Suppressor macrophage (primary cell): ENCODE measurements at places on chromosomes 12 and 14.

DNA sequence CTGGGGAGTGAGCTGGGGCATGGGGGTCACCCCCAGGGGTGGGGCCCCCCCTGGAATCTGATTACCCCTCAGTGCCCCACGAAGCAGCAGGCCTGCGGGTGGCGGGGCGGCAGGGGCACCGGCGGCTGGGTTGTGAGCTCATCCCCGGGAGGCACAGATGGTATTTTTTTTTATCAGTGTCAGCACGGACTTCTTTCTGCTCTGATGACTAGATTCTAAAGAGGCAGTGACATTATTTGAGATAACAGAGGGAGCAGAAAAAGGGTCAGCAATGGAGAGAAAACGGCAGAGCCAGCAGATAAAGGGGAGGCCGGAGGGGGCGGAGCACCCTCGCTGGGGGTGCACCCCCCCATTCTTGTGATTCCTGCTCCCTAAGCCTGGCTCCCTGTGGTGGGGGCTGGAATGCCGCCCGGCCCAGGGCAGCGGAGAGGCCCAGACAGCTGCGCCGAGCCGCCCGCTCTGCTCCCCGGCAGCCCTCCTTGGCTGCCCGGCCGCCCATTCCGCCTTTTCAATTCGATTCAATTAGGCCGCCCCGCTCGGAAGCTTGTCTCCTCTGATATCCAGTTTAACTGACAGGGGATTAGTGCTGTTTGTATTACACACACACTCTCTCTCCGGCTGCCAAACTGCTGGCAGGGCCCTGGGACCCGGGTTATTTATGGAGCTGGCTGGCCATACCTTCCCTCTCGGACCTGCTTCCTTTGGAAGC lies 32.9 kb downstream of the MVK start:
- no peak for DNase-seq

DNA sequence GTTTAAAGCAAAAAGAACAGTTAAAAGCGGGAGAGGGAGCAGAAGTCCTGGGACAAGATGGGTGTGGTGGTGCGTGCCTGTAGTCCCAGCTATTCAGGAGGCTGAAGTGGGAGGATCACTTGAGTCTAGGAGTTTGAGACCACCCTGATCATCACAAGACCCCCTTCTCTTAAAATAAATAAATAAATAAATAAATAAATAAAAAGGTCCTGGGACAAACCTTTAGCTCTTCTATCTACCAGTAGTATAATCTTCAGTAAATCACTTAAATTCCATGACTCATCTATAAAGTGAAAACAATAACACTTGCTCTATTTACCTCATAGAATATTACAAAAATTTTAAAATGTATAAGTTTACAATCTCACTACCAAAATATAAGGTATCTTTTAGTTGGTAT lies 5.8 kb downstream of the RACGAP1 start:
- no peak for DNase-seq

DNA sequence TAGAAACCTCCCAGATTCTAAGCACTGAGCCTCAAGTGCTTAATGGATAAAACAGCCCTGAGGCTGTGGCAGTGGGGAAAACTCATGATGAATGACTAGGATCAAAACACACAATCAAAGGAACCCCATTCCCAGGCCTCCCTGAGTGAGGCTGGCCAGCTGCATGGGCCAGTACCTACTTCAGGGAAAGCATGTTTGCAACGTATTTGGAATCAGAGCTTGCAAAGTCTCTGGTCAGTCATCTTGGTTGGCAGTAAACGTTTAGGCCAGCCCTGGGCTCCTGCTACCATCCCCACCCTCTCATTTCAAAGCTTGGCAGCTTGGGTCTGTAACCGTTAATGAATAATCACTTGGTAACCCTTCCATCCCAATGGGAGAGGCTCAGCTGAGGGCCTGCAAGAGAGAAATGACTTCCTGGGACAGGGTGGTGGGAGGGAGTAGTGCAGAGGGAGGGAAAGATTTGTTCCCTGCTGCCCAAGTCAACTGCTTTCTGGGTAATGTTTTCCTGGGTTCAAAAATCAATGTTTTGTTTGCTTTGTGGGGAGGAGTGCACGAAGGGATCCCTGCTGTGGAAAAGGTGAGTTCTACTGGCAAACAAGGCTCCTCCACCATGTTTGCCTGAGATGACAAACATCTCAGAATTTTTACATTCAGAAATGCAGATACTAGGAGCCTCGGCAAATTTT lies 2.0 kb upstream of the RNASE8 start:
- no peak for DNase-seq

- peak; percentile 67 for DNase-seq
Observed at GRCh38 chr12:121712190-121712460, 427 bp upstream of the TMEM120B start.

DNA sequence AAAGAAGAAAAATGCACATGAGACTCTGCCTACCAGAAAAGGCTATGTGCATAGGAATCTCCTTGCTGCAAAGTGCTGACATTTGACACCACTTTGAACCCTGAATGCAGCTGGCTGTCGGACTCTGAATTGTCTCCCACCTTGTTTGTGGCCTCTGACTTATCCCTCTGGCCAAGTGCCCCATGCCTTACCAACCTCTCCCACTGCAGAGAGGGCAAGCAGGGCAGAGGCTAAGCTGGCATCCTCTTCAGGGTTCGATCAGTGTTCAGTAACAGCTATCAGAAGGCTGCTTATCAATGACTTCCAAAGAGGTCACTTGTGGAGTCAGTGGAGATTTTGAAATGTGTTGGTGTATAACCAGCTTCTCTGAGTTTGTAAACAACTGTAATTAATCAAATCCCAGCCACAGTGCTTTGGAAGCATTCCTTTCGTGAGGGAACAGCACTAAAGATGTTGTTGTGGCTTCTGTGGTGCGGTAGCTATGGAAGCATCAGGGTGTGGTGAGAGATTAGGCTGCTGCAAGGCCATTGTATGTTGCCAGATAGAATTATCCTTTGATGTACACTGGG lies 22.6 kb upstream of the BMP4 start:
- DNase-seq: no peak

GRCh38 chr12:45208604-45209487 lies 7.0 kb upstream of the ANO6 start:
- DNase-seq: no peak

GRCh38 chr14:91202234-91202974 lies 42.1 kb downstream of the GPR68 start:
- DNase-seq: peak; percentile 49

- peak; percentile 20 for DNase-seq
Observed at GRCh38 chr14:97524589-97525319, 727.6 kb downstream of the VRK1 start.

DNA sequence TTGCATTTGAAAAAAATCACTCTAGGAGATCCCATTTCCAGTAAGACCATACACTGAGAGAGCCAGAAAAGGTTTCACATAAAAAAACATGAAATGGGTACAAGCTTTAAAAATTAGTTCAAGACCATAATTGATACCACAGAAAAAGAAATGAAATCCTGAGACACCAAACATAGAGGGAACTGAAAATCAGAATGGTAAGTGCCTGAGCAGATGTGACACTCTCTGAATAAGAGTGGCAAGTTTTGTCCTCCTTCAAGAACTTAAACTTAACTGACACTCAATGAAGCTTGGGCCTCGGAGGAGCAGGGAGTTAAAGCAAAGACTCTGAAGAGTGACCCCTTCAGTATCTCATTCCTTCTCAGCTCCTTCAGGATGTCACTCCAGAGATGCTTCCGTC lies 23.2 kb upstream of the PTGDR start:
- no peak for DNase-seq

DNA sequence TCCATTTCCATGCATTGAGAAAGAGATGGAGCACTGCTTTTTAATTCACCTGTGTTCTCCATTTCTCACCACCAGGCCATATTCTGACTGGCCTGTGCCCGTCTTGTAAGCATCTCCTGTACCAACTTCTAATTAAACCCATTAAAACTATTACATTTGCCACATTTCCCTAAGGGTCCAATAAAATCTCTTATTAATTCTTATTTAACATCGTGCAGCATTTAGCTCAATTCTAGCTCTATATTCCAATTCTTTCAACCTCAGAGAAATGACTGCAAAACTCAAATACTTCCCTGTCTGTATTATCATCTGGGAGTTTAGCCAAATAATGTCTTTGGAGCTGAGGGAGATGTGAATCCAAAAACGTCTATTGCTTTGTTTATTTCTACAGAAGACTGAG lies 495.4 kb upstream of the TMEM132C start:
- no peak for DNase-seq

GRCh38 chr12:27383429-27384260 lies 51.0 kb downstream of the BMAL2 start:
- peak; percentile 80 for DNase-seq

DNA sequence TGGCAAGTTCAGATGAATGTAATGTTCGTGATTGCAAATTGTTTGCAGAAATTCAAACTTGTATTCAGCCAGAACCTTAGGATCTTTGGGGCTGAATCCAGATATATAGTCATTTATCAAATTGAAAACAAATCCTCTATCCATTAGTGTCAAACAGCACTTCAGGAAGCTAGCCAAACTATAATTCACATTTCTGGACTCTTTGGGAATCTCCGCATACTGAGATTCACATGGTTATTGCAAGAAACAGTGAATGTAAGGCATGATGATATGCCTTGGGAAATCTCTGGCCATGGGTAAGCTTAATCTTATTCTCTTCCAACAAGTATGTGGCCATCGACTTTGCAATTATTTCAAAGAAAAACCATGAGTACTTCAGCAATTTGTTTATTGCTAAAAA lies 98.5 kb downstream of the KLHL28 start:
- DNase-seq: no peak

DNA sequence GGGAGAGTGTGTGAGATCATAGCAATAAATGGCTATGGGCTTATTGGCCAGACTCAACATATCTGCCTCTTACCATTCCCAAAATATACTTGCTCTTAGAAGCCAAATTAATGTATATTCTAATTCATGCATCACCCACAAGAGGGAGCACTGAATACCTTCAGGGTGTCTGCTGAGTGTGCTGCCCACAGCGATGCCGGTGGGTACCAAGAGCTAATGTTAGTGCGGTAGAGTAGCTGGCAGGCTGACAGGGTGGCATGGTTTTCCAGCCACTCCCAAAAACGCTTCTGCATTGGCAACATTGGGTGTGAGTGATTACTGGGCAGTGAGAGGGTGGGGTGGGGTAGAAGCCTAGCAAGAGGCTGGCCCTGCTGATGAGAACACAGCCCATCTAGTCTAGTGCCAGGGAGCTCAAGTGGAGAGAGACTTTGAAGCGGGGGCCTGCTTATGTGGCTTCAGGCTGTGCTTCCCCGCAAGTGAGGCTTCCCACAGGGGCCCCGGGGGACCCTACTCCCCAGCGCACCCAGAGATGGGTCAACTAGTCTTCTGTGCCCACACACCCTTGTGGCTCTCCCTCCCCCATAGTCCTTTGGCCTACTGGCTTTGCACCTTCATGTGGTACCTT lies 9.2 kb upstream of the PLEKHD1 start:
- DNase-seq: peak; percentile 40

DNA sequence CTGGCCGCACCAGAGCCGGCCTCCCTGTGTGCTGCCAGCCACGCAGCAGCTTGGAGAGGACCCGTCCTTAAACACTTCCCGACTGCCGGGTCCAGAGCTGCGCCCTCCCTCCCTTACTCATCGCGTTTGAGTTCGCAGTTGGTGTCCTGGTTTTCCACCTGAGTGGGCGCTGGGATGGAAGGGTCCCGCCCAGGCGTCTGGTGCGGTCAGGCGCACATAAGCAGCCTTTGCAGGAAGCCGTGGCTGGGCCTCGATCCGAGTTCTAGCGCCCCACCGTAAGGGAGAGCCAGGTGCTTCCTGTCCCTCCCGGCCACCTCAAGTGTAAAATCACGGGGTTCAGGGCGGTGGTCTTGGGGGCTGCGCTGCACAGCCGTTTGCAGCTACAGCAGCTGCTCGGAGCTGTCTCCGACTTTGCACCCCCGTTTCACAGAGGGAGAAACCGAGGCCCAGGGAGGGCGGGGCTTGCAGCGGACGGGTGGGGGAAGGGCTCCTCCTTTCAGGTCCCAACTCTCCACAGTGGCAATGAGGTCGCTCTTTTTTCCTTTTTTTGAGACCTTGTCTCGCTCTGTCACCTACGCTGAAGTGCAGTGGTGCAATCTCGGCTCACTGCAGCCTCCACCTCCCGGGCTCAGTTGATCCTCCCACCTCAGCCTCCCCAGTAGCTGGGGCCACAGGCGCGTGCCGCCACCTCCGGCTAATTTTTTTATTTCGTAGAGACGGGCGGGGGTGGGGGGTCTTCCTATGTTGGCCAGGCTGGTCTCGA lies 51.3 kb downstream of the LRCOL1 start:
- DNase-seq: no peak

- DNase-seq: peak; percentile 36
Observed at GRCh38 chr12:121452340-121452984, 52.5 kb downstream of the RNF34 start.
